Effector memory CD4-positive, alpha-beta T cell (primary cell): ENCODE measurements at places on chromosomes 1 and 21.

DNA sequence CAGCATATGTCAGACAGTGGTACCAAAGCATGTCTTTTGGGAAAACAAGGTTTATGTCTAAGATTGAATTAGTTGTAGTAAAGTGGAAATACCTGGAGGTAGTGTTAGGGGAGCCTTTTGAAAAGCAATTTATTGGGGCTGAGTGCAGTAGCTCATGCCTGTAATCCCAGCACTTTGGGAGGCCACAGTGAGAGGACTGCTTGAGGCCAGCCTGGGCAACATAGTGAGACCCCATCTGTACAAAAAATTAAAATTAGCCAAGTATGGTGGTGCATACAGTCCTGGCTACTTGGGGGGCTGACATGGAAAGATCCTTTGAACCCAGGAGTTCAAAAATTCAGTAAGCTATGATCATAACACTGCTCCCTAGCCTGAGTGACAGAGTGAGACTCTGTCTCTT lies 7.3 kb downstream of the ZMPSTE24 start:
- DNase-seq: no peak

- DNase-seq: no peak
Observed at GRCh38 chr1:176177764-176178163, 29.3 kb downstream of the COP1 start.

- no peak for DNase-seq
Observed at GRCh38 chr1:245277276-245277675, 122.5 kb downstream of the KIF26B start.

DNA sequence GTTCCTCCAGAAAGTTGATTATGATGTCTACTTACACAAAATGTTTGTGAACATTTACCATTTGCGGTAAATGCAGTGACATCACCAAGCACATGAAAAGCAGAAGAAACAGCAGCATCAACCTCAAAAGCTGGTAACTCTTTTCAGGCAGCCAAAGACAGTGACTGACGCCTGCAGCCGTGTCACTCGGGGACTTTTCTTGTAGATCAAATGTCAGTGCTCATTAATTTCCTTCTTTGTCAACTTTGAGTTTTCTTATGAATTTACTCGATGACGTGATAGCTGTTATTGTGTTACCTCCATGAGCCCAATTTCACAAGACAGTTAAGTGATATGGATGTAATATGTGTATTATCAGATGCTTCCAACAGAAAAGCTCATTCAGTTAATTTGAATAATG lies 92.5 kb downstream of the RIPK4 start:
- no peak for DNase-seq

GRCh38 chr1:164725401-164725800 lies 166.4 kb downstream of the PBX1 start:
- no peak for DNase-seq

- no peak for DNase-seq
Observed at GRCh38 chr1:157967205-157967604, 26.2 kb upstream of the KIRREL1 start.

DNA sequence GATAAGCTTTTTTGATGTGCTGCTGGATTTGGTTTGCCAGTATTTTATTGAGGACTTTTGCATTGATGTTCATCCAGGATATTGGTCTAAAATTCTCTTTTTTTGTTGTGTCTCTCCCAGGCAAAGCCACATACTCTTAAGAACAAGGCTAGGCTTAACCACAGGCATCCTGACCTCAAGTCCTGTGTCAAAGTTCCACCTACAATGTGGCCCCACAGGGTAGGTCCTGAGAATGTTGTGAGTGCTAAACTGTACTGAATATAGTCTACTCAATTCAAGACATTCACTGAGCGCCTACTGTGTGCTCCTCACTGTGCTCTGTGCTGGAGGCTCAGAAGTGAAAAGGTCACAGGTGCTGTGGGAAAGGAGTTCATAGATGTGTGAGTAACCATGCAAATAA lies 20.6 kb downstream of the DDAH1 start:
- no peak for DNase-seq

- no peak for DNase-seq
Observed at GRCh38 chr21:32426592-32427051, 14.1 kb downstream of the EVA1C start.

GRCh38 chr1:213484333-213484732 lies 433.3 kb downstream of the RPS6KC1 start:
- no peak for DNase-seq

DNA sequence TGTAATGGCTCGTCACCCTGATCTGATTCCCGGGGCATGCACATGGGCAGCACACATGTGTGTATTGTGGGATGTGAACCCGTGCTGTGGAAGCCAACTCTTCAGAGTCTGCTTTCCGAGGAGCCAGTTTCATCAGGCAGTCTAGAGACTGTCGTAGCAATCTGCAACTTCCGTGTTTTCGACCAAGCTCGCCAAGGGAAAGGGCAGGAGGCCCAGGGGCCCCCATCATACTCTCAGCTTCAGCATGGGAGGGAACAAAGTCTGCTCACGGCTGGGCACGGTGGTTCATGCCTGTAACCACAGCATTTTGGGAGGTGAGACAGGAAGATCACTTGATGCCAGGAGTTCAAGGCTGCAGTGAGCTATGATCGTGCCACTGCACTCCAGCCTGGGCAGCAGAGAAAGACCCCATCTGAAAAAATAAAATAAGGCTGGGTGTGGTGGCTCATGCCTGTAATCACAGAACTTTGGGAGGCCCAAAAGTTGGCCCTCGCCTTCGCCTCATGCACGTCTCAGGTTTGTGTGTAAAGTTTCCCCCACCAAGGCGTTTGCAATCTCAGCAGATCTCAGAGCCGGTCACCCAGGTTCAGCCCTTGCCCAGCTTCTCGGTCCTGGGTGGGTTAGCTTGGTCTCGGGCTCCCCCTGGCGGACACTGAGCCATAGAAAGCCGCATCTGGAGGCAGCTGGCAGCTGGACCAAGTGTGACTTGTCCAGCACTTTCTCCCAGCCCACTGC lies 48.5 kb upstream of the SLC25A33 start:
- peak; percentile 54 for DNase-seq

DNA sequence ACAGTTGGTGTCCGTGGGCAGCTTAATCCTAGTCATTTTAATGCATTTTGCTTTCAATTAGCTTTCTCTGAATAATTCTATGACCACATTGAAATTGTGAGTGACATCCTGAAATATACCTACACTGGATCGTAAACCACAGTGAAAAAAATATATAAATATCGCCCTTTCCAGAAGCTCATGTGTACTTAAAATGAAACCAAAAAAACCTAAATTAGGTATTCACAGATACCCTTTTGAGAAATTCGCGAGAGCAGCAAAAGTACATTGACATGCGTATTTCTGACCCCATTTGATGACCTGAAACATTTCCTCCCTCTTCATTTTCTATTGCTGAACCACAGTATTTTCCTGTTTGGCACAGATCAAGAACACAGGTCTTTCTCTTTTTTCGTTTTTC lies 253.8 kb downstream of the LTN1 start:
- DNase-seq: no peak

DNA sequence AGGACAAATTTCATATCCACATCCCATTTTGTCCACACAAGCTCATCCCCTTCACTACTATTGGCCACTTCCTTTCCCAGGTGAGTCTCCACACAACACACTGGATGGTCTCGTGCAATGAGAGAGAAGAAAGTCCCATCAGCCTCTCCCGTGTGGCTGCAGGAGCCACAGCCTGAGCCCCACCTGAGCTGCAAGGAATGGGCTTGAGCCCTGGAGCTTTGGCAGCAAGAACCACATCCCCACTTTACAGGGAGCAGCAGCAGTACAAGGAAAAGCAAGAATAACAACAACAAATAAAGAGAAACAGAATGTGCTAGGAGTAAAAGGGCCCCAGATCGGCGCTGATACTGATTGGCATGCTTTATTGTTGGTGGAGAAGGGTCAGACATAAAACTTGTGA lies 117.7 kb downstream of the TPTE start:
- no peak for DNase-seq

- no peak for DNase-seq
Observed at GRCh38 chr1:9373619-9374018, 80.9 kb downstream of the SPSB1 start.

DNA sequence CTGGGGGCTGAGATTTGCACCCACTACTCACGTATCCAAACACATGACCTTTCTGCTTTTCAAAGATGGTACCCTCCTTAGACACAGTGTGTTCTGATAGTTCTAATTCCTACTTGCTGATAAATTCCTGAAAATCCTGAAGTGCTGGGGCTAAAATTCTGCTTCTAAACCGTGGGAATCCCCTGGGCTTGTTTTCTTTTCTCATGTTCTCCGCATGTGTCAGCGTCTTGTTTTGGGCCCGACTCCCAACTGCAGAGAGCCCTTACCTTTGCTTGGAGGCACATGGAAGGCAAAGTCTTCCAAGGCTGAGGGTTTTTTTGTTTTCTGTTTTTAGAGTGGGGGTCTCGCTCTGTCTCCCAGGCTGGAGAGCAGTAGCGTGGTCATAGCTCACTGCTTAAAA lies 27.2 kb downstream of the PSMG1 start:
- no peak for DNase-seq

DNA sequence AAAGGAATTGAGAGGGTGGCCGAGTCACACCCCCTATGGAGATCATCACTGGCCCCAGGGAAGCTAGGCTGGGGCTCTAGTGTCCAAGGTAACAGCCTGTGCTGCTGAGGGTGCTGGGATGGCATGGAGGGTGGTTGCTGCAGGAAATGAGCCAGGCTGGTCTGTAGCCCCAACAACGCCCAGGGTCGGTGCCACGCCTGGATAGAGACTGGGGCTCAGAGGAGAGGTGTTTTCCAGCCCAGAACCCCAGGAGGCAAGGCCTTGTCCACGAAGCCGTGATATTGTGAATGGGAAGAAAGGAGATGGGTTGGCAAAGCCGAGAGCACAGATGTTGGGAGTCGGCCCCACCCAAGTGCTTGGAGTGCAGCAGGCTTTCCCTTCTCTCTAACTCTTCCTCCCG lies 68.9 kb upstream of the ACTRT2 start:
- no peak for DNase-seq

DNA sequence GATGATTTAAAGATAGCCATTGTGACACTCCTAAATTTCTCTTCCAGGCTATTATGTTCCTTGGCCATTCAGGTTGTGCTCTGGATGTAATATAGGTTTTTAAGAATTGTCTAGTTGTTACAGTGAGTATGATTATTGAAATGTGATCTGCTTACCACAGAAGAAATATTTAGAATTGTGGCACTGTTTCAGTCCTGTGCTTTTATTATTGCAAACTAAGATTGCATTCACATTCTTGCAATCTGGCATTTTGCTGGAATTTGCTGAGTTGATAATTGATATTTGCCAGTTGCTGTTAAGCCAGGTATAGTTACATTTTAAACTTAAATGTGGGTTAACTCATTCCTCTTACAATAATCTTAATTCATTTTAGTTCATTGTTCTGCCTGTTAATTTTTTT lies 22.3 kb downstream of the EXO1 start:
- DNase-seq: no peak

- DNase-seq: no peak
Observed at GRCh38 chr1:34452451-34452850, 275.7 kb downstream of the C1orf94 start.

DNA sequence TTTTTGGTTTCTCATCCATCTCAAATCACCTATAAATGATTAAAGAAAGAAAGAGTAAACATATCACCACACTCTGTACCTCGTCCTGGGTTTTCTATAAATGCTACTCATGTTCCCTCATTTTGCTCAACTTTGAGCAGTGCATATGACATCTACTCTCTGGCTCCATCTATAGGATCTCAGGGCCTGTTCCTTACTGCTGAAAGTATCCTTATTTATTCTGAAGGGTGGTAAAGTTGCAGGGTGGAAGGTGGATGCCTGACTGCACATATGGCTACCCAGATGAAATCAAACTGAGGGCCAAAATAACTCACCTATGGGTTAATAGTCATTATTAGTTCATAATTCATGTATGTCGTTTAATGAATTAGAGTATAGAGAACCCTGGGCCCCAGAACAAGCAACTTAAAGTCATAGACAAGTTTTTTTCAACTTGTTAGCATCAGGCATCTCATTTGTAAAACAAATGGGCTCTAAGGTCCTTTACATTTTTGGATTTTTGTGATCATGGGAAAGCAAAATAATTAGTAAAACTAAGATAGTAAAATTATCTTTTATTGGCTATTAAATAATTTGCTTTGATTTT lies 46.5 kb downstream of the NCF2 start:
- no peak for DNase-seq

GRCh38 chr1:21687081-21687529 lies 17.9 kb upstream of the RAP1GAP start:
- no peak for DNase-seq

DNA sequence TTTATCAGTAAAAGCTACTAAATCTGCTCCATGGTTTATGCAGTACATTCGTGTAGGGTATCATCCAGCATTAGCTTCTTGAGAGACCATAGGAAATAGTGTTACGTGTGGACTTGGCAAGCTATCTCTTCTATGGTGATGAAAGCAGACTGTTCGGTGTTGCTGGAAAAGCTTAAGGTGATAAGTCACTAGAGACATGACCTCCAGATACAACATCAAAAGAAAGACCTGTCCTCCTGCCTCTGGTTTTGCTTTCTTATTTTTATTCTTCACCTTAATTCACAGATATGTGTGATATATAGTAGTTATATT lies 53.5 kb upstream of the S1PR1 start:
- no peak for DNase-seq

GRCh38 chr1:174005032-174005431 lies 17.1 kb downstream of the RC3H1 start:
- DNase-seq: no peak
